ENCODE measurements at places on chromosomes 1 and 21.

DNA sequence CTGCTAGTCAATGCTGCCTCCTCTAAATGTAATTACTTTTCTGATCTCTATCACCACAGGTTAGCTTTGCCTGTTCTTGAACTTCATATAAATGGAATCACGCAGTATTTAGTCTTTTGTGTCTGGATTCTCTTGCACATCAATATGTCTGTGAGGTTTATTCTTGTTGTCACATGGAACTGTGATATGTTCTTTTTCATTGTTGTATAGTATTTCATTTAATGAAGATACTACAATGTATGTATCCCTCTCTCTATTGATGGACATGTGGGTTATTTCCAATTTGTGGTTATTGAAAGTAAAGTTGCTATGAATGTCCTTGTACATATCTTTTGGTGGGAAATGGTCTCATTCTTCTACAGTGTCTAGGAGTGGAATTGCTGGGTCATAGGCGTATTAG lies 16.7 kb upstream of the PADI1 start:
- no peak for DNase-seq

- DNase-seq: no peak
Observed at GRCh38 chr1:27233667-27234048, 774 bp upstream of the WDTC1 start.

DNA sequence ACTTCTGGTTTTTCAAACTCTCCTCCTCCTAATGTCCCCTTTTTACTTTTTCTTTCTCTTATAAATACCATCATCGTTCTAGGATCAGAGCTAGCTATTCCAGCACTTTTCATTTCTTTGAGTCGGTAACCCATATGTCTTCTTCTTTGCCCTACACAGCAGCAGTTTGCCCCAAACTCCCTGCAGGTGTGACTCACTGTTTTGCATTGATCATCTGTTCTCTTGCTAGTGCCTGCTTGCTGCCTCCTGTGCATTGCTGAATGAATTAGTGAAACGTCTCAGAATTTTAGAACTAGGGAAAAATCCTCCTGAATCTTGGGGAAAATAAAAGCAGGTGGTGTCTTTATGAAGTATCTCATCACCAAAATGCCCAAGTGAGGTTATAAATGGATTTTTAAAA lies 21.7 kb downstream of the KCNK2 start:
- no peak for DNase-seq

- DNase-seq: no peak
Observed at GRCh38 chr1:67685558-67686266, 711 bp downstream of the GADD45A start.

DNA sequence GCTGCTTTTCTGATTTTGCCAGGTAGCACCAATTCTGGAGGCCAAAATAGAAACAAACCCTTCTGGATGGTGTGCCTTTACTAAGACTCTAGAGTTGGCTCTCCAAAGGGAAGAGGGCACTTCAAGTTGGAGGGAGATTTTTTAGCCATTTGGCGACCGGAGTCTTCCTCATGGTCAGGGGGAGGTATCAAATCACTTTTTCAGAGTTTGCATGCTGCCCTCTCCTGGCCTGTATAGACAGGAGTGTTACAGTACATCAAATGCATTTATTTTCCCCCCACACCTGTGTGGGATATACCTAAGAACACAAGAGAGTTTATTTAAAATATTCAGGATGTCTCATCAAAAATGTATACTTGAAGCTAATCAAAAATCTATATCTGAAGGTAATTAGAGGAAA lies 3.2 kb downstream of the GREM2 start:
- DNase-seq: no peak
